ENCODE measurements at places on chromosomes 3 and 15. TPM values are rescaled to one million over a fixed set of nuclear protein-coding genes. Genes with fewer than 3 reads are reported as not detected.

Gene OGG1
- 28.5 TPM for total RNA-seq

- no peak for DNase-seq
Observed at GRCh38 chr3:49399461-49399860, 12.3 kb downstream of the RHOA start.

Gene STRA6
- total RNA-seq, result not detected

Gene CCR8
- total RNA-seq, result not detected

- peak; percentile 34 for DNase-seq
Observed at GRCh38 chr3:14847613-14848541, 29.1 kb downstream of the FGD5 start.

GRCh38 chr15:67472957-67473356, 48.0 kb upstream of the C15orf61 start:
- DNase-seq, result no peak

DNA sequence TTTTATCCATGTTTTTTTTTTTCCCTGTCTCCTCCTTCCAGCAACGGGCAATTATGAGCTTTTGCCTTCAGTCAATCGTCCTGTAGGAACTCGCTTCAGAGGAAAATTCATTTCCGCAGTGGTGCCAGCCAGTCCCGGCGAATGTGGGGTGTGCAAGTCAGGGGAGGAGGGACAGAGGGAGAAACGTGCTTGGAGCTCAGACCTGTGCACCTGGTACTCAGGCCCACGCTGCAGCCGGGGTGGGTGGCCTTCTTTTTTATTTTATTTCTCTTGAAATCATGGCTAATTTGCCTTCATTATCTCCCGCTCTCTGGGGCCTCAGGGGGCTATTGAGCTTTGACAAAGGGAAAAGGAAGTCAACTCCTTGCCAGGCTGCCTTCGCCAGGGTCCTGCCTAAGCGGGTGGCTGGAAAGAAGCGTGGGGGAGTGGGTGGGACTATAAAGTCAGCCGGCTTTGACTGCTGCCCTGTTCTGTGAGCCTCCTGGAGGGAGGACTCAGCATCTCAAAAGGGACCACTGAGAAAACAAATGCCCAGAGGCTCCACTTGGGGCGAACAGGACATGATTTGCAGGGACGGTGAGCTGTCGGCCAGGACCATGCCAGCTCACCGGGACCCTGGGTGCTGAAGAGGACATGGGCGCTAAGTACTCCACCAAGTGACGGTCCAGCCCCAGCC, 5.5 kb downstream of the GRIP2 start:
- no peak for DNase-seq

- DNase-seq, result no peak
Observed at GRCh38 chr3:41638381-41638780, 323.5 kb downstream of the ULK4 start.

GRCh38 chr3:196323691-196324090, 5.7 kb upstream of the DYNLT2B start:
- DNase-seq, result no peak

GRCh38 chr15:53808058-53808706, 48.7 kb upstream of the WDR72 start:
- no peak for DNase-seq

Gene MINAR1
- 0.22 TPM for total RNA-seq

- no peak for DNase-seq
Observed at GRCh38 chr3:190338717-190339116, 16.5 kb upstream of the CLDN1 start.

Gene SEMA3F
- total RNA-seq, result not detected

GRCh38 chr3:15297608-15298350, 34.6 kb downstream of the SH3BP5 start:
- DNase-seq, result no peak

Gene LSMEM2
- not detected for total RNA-seq

GRCh38 chr15:101187820-101188636, 63.8 kb downstream of the CHSY1 start:
- no peak for DNase-seq

DNA sequence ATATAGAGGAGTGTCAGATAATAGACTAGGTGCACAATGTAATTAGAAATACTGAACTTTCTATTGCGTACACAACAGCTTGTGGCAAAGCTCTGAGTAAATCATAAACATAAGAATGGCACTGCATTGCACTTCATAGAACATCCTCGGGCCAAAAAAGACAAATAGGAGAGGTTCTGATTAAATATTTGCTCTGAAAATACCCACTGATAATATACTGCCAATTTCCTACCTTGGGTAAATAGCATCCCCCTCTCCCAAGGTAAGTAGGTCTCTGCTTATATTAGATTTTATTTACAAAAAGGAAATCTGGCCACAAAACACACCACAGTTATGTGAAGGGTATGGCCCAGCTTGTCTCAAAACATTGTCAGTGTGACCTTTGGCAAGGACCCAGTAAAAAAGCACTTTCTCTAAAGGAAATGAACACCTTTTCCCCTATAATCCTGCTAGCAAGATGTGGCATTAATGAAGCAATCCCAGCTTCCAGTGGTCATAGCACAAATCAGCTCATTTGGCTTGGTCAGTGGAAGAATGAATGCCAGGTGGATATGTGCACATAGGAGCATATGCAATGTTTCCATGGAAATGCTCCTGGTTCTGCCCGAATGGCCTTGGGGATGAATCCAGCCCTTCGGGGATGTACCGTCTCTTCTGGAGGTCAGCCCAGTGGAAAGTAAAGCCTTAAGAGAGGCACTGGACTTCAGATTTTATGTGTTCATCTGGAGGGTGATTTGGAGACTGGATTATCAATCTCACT, 315.9 kb downstream of the LSAMP start:
- no peak for DNase-seq

Gene BOC
- total RNA-seq, result 0.29 TPM

DNA sequence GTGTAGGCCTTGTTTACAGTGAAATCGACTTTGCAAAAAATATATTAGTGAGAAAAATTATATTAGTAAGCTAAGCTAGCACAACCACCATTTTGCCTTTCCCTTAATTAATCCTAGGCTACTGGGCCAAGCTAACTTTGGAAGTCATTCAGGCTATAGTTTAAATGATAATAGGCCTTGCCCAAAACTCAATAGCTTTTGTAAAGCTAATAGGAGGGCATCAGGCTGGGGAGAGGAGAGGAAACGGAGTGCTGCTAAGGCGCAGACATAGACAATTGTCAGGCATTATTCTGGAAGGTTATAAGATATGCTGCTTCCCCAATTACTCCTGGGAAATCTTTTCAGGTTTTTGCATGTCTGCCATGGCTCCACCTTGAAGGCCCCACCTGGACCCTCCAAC, 1286.0 kb downstream of the NSUN3 start:
- no peak for DNase-seq

DNA sequence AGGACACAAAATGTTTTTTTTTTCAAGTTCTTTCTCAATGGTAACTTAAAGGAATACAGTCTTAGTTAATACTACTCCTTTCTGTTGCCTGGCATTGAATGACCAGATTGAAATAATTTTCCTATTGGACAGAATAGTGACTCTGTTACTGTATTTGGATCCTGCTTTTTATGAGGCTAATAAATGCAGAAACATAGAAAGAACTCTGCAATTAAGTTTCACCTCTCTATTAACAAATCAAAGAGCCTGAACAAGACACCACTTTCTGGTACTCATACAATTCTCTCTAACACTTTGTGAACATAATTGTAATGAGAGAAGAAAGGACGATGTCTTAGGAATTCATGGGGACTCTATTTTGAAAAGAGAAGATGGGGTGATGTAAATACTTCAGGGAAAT, 308.4 kb upstream of the ROBO2 start:
- no peak for DNase-seq

GRCh38 chr3:13046569-13047274, 26.5 kb downstream of the IQSEC1 start:
- DNase-seq, result no peak

DNA sequence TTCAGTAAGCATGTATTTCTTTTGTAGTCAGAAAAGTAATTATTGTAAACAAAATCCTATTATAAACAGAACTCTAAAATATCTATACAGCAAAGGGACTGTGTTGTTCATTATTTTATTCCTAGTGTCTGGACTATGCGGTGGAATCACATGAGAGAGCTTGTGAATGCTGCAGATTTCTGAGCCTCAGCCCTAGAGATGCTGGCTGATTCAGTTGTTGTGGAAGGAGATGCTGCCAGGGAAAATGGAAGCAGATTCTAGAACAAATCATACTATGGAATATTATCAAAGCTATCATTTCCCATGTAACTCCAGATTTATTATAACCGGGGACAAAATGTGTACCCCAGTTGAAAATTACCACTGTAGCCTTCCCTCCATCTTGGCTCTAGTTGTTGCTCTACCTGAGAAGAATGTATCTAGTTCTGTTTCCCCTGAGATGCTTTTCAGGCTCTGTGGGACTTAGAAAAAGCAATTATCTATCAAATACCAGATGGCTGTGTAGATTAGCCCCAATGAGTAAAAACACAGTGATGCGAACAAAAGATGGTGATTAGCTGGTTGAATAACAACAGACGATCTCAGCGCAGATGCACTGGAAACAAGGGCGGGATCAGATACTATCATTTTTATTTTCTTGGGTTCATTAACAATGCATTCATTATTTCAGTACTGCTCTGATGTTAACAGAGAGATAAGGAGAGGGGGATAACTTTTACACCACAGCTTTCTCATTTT, 131.3 kb downstream of the TMEM108 start:
- no peak for DNase-seq

GRCh38 chr15:70923311-70924080, 30.9 kb downstream of the LRRC49 start:
- DNase-seq, result no peak

GRCh38 chr3:58041826-58042324, 33.7 kb downstream of the FLNB start:
- no peak for DNase-seq

All from activated naive CD4-positive, alpha-beta T cell treated with anti-CD3 and anti-CD28 coated beads for 36 hours (primary cell).